Activated T-cell treated with anti-CD3 and anti-CD28 coated beads for 1 hour (primary cell): ENCODE measurements at places on chromosomes 11 and 22.

GRCh38 chr11:17012712-17013547, 1.3 kb downstream of the PLEKHA7 start:
- DNase-seq = no peak

GRCh38 chr11:64685536-64685935, 37.5 kb downstream of the NRXN2 start:
- DNase-seq = no peak

DNA sequence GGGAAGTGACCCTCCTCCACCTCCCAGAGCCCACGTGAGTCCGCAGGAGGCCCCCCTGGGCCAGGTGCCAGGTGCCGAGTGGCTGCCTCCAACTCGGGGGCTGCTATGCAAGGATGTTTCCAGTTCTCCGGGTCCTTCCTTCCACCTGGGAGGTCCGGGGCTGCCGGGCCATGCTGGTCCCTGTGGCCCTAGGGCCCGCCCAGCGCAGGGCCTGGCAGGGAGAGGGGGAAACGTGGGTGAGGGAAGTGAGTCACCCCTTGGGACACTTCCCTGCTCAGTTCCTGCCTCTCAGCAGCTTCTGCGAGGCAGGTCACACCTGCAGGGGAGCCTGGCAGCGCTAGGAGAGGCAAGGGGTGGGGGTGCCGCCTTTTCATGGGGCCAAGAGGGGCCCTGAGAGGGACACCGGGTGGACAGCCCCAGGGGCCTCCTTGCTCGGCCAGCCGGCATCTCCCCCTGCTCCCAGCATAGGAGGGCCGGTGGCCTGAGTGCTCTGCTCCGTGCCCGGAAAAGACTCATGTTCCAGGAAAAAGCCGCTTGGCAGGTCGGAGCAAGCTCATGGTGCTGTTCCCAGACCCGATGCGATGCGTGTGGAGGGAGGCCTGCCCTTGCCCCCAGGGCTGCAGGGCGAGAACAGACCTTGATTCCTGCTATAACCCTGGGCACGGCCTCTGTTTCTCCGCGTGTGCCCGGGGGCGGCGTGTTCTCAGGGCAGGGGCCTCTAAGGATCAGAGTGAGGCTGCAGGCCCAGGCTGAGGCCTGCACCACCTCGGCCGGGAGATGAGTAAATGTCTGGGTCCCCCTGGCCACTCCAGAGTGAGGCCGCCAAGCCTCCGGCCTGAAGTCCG, 30.3 kb upstream of the WNT7B start:
- no peak for DNase-seq

DNA sequence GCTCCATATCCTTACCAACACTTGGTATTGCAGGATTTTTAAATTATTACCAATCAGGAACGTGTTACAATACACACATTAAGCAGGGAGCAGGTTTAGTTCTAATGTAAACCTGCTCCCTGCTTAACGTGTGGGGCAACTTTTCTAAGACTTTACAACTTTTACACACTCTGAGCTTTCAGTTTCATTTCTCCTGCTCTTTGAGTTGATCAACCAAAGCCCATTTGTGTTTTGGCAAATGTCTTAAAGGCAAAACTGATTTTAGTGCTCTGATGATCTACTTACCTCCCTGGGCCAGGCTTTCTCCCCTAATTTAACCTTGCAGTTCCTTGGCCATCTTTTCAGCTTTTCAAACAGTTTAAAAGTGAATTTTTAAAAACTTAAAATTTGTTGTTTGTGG, 70.9 kb downstream of the ZBTB44 start:
- no peak for DNase-seq

DNA sequence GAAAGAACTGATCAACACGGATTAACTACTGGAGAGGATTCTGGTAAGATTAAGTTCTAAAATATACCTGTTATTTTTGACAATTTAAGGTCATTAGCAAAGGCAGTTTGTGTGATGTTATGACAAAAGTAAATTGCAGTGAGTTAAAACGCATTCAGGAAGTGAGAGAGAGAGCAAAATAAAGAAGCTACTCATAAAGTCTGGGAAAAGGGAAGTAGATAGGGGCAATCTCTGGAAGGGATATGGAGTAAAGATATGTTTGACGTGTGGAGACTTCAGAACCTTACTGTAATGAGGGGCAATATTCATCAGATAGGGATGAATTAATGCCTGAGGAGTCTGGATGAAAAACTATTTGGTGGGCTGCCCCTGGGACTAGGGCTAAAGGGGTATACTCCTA, 16.8 kb downstream of the OR56B4 start:
- no peak for DNase-seq

GRCh38 chr11:30538251-30538650, 47.9 kb downstream of the MPPED2 start:
- DNase-seq = no peak

DNA sequence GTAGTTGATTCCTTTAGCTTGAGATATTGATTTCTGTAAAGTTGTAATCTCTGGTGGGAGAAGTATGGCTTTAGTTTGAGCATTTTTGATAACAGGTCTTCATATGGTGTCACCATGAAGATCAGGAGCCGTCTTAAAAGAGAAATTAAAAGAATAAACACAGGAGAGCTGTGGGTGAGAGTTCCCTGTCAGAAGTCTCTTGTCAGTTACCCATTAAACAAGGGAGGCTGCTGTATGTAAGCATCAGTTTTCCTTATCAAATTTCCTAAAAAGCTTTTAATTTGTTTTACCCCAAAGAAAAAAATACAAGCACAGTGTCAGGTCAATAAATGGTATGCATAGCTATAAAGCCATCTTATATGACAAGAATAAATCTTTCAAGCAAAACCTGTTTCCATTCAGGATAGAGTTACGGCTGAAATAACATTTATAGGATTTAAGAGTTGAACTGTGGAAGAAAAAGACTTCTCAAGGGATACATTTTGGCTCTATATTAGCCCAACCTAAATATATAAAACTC, 767.5 kb downstream of the JRKL start:
- no peak for DNase-seq

DNA sequence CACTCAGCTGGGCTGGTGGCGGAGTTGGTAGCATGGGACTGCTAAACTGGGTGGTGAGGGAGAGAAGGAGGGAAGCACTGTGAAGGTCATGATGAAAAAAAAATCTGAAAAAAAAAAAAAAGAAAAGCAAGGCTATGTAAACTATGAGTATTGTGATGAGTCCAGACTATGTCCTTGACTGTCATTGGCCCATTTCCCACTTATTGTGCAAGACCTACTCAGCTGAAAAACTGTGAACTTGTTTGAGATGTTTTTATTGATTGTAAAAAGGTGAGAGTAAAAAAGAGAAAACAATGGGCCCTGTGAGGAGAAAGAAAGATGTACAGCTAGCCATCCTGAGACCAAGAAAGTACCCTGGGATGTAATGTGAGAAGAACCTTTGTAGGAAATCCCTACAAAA, 798.4 kb upstream of the TENM4 start:
- no peak for DNase-seq

GRCh38 chr11:86704710-86705109, 32.3 kb upstream of the ME3 start:
- no peak for DNase-seq
